ENCODE measurements at places on chromosomes 5 and 9.

GRCh38 chr5:14057289-14057688 lies 85.9 kb upstream of the TRIO start:
- DNase-seq: no peak

- DNase-seq: no peak
These were observed at the start of gene TENT4A for GRCh38 chr5:6713274-6714225. TSS of gene TENT4A (plus strand) at chr5:6713432. CDS start at chr5:6713984, 552 bp downstream.

GRCh38 chr5:1836891-1837880 lies 36.0 kb downstream of the NDUFS6 start:
- DNase-seq: no peak

- peak; percentile 27 for DNase-seq
These were observed 40.8 kb upstream of the GNPDA1 start for GRCh38 chr5:142053426-142054151.

DNA sequence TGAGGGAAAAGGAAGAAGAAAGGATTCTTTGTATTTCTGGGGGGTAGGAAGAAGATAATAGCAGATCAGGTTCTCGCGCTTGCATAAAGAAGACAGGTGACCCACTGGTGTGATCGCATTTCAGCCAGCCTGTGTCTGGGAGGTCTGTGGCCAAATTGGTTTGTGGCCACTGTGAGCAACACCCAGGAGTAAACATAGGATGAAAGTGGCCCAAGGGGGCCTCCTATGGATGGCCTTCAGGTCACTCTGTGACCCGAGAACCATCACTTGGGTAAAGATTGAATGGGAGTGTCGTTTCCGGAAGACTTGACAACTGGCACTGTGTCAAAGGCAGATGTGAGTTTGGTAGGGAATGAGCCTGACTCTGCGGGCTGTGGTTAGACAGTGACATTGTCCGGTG lies 34.2 kb downstream of the RAI14 start:
- DNase-seq: no peak

DNA sequence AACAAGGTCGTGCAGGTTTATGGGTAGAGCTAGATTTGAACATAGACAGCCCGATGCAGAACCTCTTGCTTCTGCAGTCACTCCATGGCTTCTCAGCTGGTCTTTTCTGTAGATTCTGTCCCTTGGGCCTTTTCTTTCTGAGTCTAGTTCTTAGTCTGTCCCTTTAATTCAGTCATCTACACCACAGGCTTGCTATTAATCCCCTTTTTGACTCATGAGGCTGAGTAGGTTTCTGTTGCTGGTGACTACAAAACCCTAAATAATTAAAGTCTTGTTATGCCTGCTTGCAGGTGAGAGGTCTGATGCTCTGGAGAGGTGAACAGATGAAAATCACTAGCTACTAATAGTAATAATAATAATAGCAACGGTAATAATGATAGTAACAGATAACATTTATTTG lies 19.3 kb upstream of the STRBP start:
- no peak for DNase-seq

GRCh38 chr5:58497921-58498320 lies 6.7 kb downstream of the GAPT start:
- no peak for DNase-seq

GRCh38 chr5:154834053-154834452 lies 16.4 kb downstream of the FAXDC2 start:
- no peak for DNase-seq

DNA sequence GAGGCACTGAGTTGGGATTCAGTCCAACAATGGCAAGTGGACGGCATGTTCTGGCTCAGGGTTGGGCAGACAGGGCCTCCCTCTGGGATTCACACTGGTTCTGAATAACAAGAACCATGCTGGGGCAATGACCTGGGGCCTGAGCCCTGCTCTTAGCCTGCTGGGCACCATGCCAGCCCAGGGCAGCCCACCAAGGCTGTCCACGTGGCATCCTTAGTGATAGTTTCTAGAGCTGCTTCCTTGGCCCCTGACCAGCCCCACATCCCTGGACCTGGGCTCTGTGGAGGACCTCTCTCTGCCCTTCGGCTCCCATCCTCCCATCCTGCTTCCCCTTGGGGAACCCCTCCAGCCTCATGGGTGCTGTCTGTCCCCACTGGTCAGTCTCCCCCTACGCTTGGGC lies 22.3 kb upstream of the OLFM1 start:
- no peak for DNase-seq

GRCh38 chr5:1461396-1461795 lies 16.2 kb upstream of the SLC6A3 start:
- DNase-seq: no peak

DNA sequence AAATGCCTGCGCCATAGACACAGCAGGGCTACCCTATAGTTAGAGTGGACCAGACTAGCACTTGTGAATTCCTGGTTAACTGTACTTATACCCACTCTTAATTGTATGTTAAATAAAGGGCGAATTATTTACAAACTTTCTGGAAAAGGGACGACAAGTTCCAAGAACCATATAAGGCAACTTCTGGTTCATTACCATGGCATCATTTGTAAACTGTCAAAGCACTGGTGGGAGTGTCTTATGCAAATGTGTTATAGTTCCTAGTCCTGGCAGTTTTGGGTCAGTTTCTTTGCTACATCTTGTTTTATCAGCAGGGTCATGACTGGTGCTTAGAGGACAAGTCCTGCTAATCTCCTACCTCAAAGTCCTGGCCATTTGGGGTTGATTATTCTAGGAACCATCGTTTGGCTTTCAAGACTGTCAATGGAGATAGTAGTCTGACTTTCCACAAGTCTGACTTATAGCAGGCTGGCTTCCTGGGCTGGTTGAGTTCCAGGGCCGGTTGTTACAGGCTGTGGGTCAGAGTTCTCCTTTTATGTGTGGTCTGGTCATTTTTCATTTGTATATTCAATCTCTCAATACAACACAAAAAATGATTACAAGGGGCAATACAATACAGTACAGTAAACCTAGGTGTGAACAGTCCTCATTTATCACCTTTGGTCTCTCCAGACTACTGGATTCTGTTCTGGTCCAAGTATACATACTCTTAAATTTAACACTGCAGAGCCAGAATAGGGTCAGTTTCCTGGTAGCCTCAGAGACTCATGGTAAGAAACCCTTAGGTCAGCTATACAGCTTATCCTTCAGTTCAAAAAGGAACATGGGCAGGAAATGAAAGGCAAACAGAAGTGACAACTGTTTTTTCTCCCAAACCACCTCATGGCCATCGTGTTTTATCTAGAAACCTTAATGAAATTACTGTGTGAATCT lies 8.3 kb upstream of the CFAP95 start:
- DNase-seq: no peak

DNA sequence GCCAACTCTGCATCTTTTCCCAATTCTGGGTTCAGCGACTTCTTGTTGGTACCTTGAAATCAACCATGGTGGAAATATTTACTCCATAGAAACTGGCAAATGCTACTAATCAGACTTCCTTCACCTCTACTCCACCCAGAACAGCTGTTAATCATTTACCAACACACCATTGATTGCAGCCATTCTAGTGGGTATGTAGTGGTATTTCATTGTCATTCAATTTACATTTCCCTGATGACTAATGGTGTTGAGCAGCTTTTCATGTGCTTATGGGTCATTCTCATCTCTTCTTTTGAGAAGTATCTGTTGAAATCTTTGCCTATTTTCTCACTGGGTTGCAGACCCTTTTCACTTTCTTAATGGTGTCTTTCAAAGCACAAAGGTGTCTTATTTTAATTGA lies 122.4 kb upstream of the MSX2 start:
- DNase-seq: no peak

- no peak for DNase-seq
These were observed 9.8 kb upstream of the ABL1 start for GRCh38 chr9:130825351-130825651.

GRCh38 chr5:139839232-139839815 lies 43.7 kb downstream of the PSD2 start:
- no peak for DNase-seq

DNA sequence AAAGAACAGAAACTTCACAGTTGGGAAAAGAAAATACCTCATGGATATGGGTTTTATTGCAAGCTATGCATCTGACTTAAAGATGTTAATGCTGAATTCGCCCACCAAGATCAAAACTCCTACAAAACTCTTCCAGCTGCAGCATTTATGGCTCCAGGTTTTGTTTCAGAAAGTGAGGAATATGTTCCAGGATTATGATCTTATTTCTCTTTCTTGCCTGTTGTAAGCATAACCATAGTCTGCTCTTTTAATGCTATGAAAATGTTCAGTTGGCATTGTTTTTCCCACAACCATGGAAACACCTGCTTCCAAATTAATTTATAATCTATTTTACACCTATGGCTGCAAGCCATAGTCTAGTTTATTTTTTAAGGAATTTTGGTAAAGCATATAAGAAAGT lies 34.9 kb upstream of the FST start:
- no peak for DNase-seq

DNA sequence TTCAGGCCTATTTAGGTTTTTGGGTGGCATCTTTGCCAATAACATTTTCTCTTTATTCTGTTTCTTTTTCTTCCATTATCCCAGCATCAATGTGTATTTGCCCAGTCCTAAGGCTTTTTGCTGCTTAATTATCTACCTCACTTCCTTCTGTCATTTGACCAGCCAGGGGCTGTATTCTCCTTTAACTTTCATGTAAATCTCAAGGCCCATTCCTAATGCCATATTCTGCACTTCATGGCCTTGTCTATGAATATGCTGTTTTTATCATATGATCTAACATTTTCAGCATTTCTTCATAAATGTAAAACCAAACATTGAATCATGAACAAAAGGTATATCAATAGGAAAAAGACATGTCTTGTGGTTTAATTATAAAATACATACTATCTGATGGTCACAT lies 108.7 kb downstream of the SSBP2 start:
- no peak for DNase-seq

- no peak for DNase-seq
These were observed 267.5 kb downstream of the ENC1 start for GRCh38 chr5:74373076-74373475.

DNA sequence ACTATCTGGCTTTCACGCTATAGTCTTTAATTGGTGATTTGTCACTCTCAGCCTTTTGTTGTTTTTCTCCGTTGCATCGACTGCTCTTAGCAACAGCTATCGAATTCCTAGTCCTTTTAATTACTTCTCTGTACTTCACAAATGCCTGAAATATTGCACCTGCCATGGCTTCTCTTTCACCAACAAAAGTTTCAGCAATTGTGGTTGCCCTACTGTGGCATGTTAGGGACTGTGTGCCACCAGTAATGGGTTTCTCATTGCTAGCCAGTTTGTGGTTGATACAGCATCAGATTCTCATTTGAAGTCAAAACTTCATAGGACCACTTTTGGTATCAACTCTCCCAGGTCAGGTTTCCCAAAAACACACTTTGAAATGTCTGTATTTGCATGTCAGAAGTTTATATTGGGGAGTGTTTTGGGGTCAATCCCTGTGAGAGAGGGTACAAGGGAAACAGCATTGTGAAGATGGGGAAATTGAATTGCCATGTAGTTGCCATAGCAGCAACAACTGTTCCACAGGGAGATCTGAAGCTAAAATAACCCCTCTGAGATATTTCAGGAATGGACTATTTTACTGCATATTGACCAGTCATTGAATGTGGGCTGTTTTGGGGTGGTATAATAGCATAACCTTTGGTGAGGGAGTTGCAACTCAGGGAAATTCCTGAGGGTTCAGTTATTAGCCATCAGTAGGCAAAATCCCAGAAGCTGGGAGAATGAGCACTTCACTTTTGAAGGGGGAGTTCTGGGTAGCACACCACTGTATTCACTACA lies 99.2 kb downstream of the WDR70 start:
- no peak for DNase-seq

DNA sequence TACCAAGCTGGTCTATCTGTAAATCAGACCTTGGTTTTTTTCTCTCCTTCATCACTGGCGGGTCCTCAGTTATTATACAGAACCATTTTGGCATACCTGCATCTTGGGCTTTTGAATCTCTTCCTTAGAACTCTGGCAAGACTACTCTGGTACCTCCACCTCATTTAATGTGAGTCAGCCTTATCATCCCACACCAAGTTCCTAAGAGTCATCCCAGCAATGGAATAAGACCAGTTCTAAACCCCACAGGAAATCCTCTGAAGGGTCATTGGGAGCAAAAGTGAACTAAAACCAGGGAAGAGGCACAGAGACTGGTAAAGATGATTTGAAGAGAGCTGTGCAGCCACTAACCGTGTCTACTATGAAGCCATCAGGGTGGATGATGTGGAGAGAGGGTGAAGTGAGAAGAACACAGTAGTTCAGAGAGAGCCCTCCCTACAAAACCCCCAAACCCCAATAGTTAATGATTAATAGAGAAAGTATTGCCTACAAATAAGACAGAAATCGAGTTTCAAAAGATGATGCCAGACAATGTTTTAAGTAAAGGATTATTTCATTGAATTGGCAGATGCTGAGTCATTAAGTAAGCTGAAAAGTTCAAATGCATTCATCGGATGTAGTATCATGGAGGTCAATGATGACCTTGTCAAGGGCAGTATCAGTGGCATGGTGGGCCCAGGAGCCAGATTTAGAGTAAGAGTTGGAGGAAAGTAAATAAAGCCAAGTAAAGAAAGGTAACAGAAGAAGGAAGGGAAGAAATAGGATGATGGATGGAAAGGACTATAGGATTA lies 85.4 kb downstream of the PCSK1 start:
- no peak for DNase-seq

GRCh38 chr5:80223561-80223960 lies 32.3 kb downstream of the SERINC5 start:
- DNase-seq: no peak

DNA sequence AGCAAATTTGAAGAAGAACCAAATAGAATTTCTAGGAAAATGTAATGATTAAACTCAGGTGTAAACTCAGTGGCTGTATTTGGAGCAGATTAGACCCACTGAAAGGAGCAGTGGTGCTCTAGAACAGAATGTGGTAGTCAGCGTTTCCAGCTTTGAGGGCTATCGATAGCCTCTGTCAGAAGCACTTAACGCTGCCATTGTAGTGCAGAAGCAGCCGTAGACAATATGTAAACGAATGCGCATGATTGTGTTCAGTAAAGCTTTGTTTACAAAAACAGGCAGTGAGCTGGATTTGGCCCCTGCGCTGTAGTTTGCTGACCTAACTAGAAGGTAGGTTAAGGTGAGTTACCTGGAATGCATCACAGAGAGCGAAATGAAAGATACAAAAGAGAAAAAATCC lies 72.0 kb downstream of the FAM78A start:
- no peak for DNase-seq

GRCh38 chr5:176391479-176391878 lies 2.9 kb downstream of the HIGD2A start:
- no peak for DNase-seq

GRCh38 chr5:160458806-160459800 lies 37.4 kb downstream of the PTTG1 start:
- no peak for DNase-seq

Data from SW 1271 (cell line).